RCC 7860 (cell line): ENCODE measurements at places on chromosomes 5 and 9.

GRCh38 chr9:90611568-90611967, 31.1 kb downstream of the DIRAS2 start:
- no peak for DNase-seq

DNA sequence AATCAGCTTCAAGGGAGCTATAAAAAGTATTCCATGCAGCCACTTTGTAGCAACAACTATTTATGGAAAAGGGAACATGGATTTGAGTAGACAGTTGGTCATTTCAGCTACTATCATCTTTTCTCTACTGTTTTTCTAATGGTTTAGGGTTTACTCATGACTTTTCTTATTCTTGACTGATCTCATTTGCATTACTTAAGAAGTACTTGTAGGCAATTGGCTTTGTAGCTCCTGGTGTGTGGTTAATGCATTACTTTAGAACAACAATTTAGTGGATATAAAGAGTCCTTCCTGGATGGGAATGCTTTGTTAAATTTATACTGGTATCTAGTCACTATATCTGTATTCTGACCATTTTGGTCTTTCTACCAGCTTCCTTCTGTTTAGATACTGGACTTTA, 59.8 kb upstream of the NTRK2 start:
- no peak for DNase-seq

GRCh38 chr5:56984445-56984844, 32.5 kb upstream of the MIER3 start:
- peak; percentile 27 for DNase-seq

GRCh38 chr5:135304352-135305221, 94.4 kb downstream of the MACROH2A1 start:
- DNase-seq: no peak

DNA sequence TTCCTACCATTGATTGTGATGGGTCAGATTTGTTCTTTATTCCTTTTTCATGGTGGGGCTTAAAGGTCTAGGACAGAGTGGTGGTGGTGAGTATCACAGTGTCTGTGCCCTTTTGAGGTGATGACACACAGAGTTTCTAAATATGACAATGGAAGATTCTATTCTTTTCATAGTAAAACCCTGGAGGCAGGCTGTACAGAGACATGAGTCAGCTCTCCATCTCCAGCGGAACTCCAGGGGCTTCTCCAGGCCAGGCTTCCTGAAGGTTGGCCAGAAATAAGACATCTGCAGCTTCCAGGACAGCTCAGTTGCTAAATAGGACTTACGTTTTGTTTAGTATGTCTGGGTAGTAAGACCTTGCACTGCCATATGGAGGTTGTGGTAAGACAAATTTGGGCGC, 229.5 kb downstream of the CD180 start:
- DNase-seq: no peak

GRCh38 chr5:145848854-145849253, 13.7 kb upstream of the PRELID2 start:
- peak; percentile 76 for DNase-seq

- peak; percentile 30 for DNase-seq
These were observed 167.2 kb downstream of the HMHB1 start for GRCh38 chr5:143979044-143979690.

DNA sequence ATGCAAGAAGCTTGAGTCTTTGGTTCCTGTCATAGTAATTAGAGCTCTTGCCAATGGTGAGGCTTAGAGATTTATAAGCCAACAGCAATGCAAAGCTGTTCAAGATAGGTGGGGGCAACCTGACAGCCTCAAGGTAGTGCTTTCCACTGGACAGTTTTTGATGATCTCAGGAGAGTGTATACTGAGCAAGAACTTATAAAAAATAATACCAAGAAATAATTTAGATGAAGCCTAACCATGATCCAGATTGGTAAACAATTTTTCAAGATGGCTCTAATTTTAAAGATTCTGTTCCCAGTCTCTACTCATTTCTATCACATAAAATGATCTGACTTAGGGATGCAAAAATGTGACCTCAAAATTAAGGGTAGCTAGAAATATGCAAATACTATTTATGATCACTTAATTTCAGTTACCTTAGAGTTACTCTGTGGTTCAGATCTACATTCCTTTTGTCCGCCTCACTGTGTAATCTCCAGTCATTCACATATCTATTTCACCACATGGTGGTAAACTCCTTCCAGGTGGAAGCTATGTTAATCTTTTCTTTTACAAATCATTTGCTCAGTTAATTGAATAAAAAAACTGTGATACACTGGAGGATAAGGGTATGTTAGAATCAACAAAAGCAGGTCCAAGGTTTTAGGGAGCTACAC, 1228.0 kb upstream of the C9orf72 start:
- peak; percentile 48 for DNase-seq

DNA sequence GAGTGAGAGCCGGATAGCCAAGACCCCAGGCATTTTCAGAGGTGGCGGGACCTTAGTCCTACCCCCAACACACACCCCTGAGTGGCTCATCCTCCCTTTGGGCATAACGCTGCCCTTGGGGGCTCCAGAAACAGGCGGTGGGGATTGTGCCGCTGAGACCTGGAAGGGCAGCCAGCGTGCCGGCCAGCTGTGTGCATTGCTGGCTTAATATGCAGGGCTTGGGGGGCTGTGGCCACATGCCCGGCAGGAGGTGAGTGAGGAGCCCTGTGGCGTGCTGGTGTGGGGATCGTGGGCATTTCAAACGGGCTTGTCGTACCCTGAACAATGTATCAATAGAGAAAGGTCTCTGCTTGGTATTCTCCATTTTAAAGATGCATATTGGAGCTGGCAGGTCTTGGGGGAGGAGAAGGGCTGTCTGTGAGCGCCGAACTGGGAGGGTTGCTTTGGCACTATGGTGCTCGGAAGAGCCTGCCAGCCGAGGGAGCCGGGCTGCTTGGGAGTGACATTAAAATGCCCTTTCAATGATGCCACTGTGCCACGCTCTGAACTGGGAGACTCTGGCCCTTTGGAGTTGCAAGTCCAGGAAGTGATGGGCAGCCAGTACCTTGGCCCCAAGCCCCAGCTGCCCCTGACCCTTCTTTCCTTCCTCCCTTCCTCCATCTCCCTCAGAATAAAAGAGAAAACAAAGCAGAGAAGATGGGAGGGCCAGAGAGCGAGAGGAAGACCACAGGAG, 11.2 kb upstream of the OLFM1 start:
- no peak for DNase-seq

- no peak for DNase-seq
These were observed 32.6 kb downstream of the ADAMTS2 start for GRCh38 chr5:179312557-179313235.

GRCh38 chr5:32961059-32961415, 249.9 kb downstream of the NPR3 start:
- DNase-seq: no peak

- peak; percentile 75 for DNase-seq
These were observed 3.2 kb upstream of the TNC start for GRCh38 chr9:115121181-115121580.

- no peak for DNase-seq
These were observed 75.9 kb downstream of the TENT4A start for GRCh38 chr5:6788956-6789649.

DNA sequence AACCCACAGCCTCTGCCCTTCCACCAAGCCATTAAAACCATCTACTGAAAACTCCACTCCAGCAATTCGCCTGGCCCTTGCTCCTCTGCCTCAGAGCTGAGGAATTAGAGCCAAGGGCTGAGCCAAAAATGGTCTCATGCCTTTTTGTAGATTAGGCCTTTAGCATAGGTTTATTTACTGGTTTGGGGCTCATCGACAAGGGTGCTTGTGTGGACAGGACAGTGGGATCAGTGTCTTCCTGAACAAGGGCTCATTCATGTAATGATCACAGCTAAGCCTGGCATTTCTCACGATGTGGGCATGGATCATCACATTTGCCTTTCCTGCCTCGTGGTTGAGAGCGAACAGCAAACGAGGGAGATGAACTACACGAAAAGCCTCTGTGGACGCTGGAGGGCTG, 59.2 kb upstream of the PHF24 start:
- DNase-seq: no peak

- DNase-seq: no peak
These were observed 998 bp downstream of the SLC23A1 start for GRCh38 chr5:139381837-139382761.

GRCh38 chr5:122390154-122390553, 78.1 kb downstream of the SNCAIP start:
- DNase-seq: no peak

DNA sequence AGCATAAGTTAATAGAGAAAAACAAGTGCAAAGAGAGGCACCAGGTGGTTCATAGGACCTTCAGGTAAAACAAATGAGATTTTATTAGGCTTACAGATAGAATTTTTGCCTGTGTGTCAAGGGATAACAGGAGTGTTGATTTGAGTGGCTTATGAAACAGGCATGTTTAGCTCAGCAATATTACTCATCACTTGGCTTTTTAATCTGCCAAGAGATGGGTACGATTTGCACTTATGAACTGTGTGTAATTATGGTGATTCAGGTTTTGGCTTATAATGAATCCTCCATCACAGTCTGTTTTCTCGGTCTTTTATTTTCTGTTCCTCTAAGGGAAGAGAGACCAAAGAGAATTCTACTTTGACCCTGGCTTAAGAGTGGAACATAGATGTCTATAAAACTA, 199.3 kb downstream of the DMRTA1 start:
- no peak for DNase-seq

DNA sequence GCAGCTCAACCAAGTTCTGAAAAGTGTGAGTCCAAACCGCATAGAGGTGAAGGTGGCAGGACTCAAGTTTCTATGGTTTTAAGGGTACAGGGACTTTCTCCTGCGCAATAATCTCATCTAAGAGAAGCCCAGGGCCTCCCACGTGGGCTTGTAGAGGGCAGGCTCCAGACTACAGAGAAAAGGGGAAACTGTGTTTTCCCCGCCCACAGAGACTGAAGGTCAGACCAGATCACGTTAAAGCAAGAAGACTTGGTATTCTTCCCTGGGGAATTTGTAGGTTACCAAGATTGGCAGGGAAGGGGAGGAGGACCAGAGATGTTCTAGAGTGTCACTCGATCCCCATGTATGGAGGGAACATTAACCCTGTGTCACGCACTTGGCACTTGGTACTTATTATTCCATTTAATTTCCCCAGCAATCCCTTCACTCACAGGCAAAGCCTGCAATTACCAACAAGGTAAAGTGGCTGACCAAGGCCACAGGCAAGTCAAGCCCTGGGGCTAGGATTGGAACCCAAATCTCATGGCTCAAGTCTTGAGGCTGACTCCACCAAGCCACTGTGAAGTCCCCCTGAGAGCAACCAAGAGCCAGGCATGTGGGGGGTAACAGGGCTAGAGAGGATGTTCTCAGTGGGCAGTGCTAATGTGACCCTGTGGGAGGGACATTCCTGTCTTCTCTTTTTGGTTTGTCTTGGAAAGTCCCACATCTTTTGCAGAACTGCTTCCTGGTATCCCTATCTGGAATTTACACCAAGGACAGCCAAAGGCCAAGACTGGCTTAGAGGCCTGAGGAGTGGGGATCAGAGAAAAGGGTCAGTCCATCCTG, 18.3 kb upstream of the NEK6 start:
- no peak for DNase-seq

DNA sequence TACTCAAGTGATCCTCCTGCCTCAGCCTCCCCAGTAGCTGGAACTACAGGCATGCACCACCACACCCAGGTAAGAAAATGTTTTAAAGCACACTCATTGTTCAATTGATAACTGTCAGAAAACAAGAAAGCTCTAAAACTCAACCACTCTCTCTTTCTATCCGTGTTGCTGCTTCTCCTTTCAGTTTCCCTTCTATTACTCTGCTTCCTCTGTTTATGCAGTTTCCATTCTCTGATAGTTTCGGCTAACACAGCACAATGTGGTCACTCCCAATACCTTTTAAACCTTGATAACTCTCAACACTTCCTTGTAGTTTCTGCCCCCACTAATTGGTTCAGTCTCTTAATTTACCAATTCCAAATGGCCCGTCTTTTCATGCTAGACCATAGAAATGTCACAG, 59.2 kb upstream of the NR4A3 start:
- DNase-seq: no peak

DNA sequence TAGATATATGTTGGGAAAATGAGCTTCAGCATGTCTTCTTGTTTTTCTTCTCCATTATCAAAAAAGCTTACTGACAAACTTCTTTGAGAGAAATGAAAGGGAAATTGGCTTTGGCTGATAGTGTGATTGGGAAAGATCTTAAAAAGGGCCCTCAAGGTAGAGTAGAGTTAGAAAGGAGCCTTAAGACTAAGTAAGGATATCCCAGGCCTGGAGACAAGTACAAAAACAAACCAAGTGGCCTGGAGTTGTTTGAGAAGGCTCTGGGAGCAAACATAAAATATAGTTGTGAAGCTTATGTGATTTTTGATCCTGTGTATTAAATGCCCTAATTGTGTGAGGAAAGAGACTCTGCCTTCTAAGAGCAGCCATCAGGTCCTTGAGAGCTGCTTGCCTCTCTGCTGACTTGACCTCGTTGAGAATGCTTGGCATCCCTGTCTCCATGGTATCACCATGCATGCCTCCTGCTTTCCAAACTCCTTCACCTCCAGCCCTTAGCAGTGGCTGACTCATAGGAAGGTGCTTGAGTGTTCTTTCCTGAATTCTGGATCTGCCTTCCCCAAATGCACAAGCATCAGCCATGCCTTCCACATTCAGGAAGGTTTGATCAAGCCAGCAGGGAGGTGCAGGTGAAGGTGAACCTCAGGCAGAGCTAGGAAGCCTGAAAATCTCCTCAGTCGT, 78.9 kb downstream of the SMARCA2 start:
- no peak for DNase-seq
